CD4-positive, alpha-beta T cell (primary cell): ENCODE measurements at places on chromosomes 11 and 22. TPM values are rescaled to one million over a fixed set of nuclear protein-coding genes. Genes with fewer than 3 reads are reported as not detected.

RAB36 gene
- 0.87 TPM for total RNA-seq

CREB3L1 gene
- not detected for total RNA-seq

DNA sequence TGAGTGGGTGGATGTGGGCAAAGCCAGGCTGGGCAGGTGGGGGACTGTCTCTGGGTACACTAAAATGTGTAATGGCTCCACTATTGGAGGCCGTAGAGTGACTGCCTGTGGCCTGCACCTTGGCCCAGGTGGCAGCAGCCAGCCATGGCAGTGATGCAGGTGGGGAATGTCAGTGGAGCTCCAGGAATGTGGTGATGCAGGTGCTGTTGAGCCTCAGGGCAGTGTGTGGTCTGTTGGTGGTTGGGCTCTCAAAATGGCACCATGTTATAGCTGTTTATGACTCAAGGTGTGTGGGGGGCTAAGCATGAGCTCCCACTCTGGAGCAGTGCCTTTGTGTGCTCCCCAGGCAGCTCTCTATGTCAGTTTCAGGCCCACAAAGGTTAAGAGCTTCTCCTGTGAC lies 40.2 kb upstream of the CCDC90B start:
- H3K4me1 ChIP-seq, result no peaks in the 10 kb centered on the region
- no peak for DNase-seq
- no peaks in the 10 kb centered on the region for H3K36me3 ChIP-seq
- no peak overlapping the region for H3K27ac ChIP-seq

DNA sequence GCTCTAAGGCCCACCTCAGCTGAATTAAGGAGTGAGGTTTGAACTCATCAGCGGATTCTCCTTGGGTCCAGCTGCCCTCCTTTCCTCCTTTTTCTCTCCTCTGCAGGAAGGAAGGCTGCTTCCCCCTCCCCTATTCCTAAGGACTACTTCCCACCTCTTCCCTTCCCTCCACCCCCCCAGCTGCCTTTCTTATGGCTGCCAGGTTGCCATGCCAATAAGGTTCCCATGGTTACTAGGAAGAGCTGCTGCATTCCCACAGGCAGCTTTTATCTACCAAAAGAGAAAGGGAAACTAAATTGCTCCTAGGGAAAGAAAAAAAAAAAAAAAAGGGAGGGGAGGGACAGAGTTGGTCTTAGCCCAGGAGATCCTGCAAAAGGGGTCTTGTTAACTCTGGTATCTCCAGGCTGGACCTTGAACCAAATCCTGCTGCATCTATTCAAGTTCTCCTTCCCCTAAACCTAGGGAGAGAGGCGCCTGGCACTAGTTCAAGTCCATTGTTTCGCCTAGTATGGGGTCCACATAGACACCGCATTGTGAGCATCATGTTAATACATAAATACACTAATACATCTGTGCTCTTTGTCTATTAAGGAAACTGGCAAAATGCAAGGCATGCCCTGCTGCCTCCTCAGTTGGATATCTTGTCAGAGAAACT lies 21.2 kb upstream of the FEZ1 start:
- no peak overlapping the region for H3K27ac ChIP-seq
- H3K4me1 ChIP-seq, result peaks cover 26% of the 10 kb centered on the region
- H3K36me3 ChIP-seq, result no peaks in the 10 kb centered on the region
- no peak overlapping the region for H3K4me3 ChIP-seq
- H3K27me3 ChIP-seq, result no peaks in the 10 kb centered on the region
- no peak for DNase-seq

- no peaks in the 10 kb centered on the region for H3K36me3 ChIP-seq
- no peak overlapping the region for H3K4me3 ChIP-seq
- DNase-seq, result no peak
- H3K27ac ChIP-seq, result no peak overlapping the region
- H3K27me3 ChIP-seq, result peaks cover 33% of the 10 kb centered on the region
- H3K4me1 ChIP-seq, result no peaks in the 10 kb centered on the region
These were observed 271.7 kb downstream of the BUD13 start for GRCh38 chr11:116500947-116501602.

RAG2 gene
- not detected for total RNA-seq

GRCh38 chr22:44838316-44839016 lies 86.1 kb downstream of the ARHGAP8 start:
- no peak for DNase-seq
- H3K27me3 ChIP-seq, result peaks cover 2% of the 10 kb centered on the region
- no peak overlapping the region for H3K4me3 ChIP-seq
- no peaks in the 10 kb centered on the region for H3K36me3 ChIP-seq

PIWIL4 gene
- 1.4 TPM for total RNA-seq

- H3K36me3 ChIP-seq, result no peaks in the 10 kb centered on the region
- no peak for DNase-seq
- H3K4me3 ChIP-seq, result no peak overlapping the region
These were observed 44.6 kb downstream of the SEZ6L start for GRCh38 chr22:26213826-26214225.

- H3K27me3 ChIP-seq, result no peaks in the 10 kb centered on the region
- H3K36me3 ChIP-seq, result peaks cover 2% of the 10 kb centered on the region
- DNase-seq, result no peak
- no peak overlapping the region for H3K4me3 ChIP-seq
- no peak overlapping the region for H3K27ac ChIP-seq
These were observed 73.4 kb upstream of the PARVG start for GRCh38 chr22:44107340-44107739.
